ENCODE measurements at places on chromosomes 11 and 22. TPM values are rescaled to one million over a fixed set of nuclear protein-coding genes. Genes with fewer than 3 reads are reported as not detected.

The FAT3 gene
- not detected for total RNA-seq

The BTBD18 gene
- total RNA-seq = not detected

The SERPINH1 gene
- 29.6 TPM for total RNA-seq

The MMP12 gene
- total RNA-seq = not detected

The MIOX gene
- 0.21 TPM for total RNA-seq

The CCDC34 gene
- 12.7 TPM for total RNA-seq

GRCh38 chr11:6610591-6610990 is 1.4 kb downstream of the TAF10 start:
- peaks cover 40% of the 10 kb centered on the region for H3K4me1 ChIP-seq
- H3K27me3 ChIP-seq = no peaks in the 10 kb centered on the region
- H3K36me3 ChIP-seq = peaks cover 59% of the 10 kb centered on the region
- H3K27ac ChIP-seq = peak overlapping the region; percentile 22
- DNase-seq = no peak

- H3K27me3 ChIP-seq = no peaks in the 10 kb centered on the region
- H3K4me1 ChIP-seq = peaks cover 5% of the 10 kb centered on the region
- peak overlapping the region; percentile 74 for H3K27ac ChIP-seq
- peak; percentile 63 for DNase-seq
Measured at GRCh38 chr22:43481568-43482317, 69.9 kb downstream of the MPPED1 start.

- no peaks in the 10 kb centered on the region for H3K27me3 ChIP-seq
- peaks cover 29% of the 10 kb centered on the region for H3K4me1 ChIP-seq
- peaks cover 28% of the 10 kb centered on the region for H3K36me3 ChIP-seq
Measured at GRCh38 chr11:65390996-65391395, 4.6 kb downstream of the FRMD8 start.

- DNase-seq = no peak
- no peaks in the 10 kb centered on the region for H3K36me3 ChIP-seq
- no peaks in the 10 kb centered on the region for H3K4me1 ChIP-seq
- H3K27me3 ChIP-seq = no peaks in the 10 kb centered on the region
- H3K27ac ChIP-seq = no peak overlapping the region
Measured at GRCh38 chr11:112727341-112727841, 233.8 kb upstream of the NCAM1 start.

- H3K4me3 ChIP-seq = peak within 1 kb of the TSS; percentile 95
- H3K36me3 ChIP-seq = peaks cover 21% of the 10 kb centered on the region
- H3K27ac ChIP-seq = peak within 1 kb of the TSS; percentile 95
- H3K4me1 ChIP-seq = peaks cover 43% of the 10 kb centered on the region
- no peaks in the 10 kb centered on the region for H3K27me3 ChIP-seq
Measured at GRCh38 chr11:119106564-119107537, at the start of gene C2CD2L. Gene C2CD2L, plus strand, starts transcription at chr11:119107344. Its CDS starts 398 bp downstream, at chr11:119107742.

- H3K36me3 ChIP-seq = peaks cover 17% of the 10 kb centered on the region
- H3K4me3 ChIP-seq = no peak overlapping the region
- H3K27ac ChIP-seq = no peak overlapping the region
- peaks cover under 1% of the 10 kb centered on the region for H3K4me1 ChIP-seq
- DNase-seq = no peak
Measured at GRCh38 chr11:2474059-2474901, 29.5 kb downstream of the KCNQ1 start.

DNA sequence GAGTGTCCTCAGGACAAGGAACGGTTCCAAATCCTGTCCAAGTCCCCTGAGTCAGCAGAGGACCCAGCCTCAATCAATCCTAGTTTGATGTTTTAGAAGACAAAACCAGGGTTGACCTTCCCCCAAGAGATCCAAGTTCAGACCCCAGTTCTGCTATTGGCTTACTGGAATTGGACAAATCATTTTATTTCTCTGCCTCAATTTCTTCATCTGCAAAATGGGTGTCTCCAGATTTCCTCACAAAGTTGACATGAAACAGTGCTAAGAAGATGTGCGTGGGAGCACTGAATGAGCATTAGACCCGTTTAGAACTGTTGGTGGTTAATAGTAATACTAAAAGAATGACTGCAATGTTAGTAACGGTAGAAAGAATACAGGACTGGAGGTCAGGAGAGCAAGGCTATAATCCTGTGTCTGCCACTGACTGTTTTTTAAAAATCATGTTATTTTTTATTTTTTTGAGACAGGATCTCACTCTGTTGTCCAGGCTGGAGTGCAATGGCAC is 32.8 kb upstream of the SCUBE1 start:
- peaks cover 55% of the 10 kb centered on the region for H3K27me3 ChIP-seq
- no peaks in the 10 kb centered on the region for H3K36me3 ChIP-seq
- DNase-seq = no peak
- no peak overlapping the region for H3K27ac ChIP-seq
- H3K4me1 ChIP-seq = peaks cover 11% of the 10 kb centered on the region
- H3K4me3 ChIP-seq = no peak overlapping the region

- H3K27ac ChIP-seq = no peak overlapping the region
- no peaks in the 10 kb centered on the region for H3K4me1 ChIP-seq
- H3K27me3 ChIP-seq = no peaks in the 10 kb centered on the region
- no peak for DNase-seq
- no peak overlapping the region for H3K4me3 ChIP-seq
- no peaks in the 10 kb centered on the region for H3K36me3 ChIP-seq
Measured at GRCh38 chr22:33513388-33514338, 406.6 kb downstream of the LARGE1 start.

DNA sequence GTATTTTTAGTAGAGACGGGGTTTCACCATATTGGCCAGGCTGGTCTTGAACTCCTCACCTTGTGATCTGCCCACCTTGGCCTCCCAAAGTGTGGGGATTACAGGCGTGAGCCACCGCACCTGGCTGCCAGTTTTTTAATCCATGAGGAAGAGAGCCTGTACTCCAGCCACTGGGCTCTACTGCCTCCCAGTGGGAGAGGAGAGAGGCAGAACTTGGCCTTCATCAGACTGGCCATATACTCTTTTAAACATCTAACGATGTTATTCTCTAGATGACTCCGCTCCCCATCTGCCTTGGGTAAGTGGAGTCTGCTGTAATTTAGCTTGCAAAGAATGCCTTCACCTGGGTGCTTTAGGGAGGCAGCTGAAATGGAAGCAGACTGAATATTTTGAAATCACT is 34.6 kb downstream of the SLC6A5 start:
- DNase-seq = no peak
- H3K27me3 ChIP-seq = peaks cover 3% of the 10 kb centered on the region
- H3K27ac ChIP-seq = no peak overlapping the region
- no peaks in the 10 kb centered on the region for H3K36me3 ChIP-seq

DNA sequence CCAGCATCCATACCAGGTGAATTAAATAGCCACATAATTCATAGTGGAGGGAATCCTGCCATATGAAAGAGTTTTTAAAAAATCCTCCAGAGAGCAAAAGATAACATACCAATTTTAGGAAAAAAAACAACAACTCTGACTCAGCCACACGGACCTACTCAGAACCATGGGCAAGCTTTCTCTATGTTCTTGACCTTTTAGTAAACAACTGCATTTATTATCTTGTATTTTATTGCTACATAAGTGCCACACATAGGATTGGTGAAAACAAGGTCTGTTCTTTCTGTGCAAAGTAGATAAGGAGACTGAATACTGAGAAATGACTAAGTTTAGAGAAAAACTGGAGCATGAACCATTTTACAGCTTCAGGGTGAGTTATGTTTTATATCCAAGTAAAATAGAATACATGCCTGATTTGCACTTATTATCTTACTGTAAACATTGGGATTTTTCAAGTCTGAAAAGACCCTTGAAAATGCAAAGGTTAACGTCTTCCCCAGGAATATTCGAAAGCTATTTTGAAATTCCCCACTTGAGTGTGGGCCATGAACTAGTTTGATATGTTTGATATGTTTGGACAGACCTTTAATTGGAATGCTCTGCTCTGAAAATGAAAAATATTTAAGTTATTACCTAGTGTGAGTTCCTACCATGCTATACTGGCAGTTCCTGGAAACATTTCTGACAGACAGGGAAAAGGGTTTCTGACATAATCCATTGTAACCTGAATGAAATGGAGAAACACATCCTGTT is 89.5 kb upstream of the DDI1 start:
- DNase-seq = no peak
- H3K27me3 ChIP-seq = no peaks in the 10 kb centered on the region
- H3K36me3 ChIP-seq = no peaks in the 10 kb centered on the region
